ENCODE measurements at places on chromosomes 2 and 18.

DNA sequence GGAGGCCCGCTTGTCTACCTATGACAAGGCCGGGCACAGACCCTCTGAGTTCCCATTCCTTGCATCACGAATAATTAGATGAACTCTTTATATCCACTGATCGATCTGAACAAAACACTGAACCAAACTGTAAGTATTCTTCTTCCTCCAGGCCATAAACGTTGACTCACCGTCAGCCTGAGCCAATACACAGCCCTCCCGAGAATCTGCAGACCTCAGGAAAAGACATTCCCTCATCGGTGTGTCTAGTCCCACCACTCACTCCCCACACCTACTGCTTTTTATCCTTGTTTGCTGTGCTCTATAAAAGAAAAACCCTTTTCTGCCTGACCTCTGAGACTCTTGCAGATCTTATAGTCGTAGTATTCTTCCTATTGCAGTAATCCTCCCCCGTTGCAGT is 41.0 kb downstream of the TMEM87B start:
- no peak for DNase-seq

DNA sequence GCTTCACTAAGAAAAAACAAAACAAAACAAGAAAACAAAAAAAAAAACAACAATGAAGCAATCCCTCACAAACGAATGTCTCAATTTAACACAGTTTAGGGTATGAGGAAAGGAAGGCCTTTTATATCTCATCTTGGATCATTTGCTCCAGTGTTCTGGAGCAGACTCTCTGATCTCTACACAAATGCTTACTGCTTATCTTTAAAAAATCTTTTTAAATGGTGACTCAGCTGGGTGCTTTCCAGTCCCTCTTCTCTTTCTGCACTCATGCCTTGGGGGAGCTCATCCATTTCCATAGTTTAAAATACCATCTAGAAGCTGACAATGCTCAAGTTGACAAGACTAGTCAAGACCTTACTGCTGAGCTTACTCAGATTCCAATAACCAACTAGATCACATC is 56.2 kb downstream of the ETAA1 start:
- DNase-seq: no peak

DNA sequence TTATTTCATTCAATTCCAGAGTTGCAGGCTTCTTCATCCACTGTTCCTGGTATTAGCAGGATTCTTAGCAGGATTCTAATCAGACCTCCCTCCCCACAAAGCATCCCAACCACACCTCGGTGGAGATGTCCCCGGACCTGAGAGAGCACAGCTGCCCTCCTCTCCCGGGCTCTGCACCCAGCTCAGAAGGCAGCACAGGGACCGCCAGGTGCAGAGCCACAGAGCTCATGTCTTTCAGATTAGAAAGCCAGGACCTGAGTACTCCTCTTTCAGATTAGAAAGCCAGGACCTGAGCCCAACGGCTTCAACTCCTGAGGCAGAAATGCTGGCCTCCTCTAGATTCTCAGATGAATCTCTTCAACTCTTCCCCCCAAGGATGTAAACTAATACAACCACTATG is 152.3 kb downstream of the MYO5B start:
- DNase-seq: no peak

DNA sequence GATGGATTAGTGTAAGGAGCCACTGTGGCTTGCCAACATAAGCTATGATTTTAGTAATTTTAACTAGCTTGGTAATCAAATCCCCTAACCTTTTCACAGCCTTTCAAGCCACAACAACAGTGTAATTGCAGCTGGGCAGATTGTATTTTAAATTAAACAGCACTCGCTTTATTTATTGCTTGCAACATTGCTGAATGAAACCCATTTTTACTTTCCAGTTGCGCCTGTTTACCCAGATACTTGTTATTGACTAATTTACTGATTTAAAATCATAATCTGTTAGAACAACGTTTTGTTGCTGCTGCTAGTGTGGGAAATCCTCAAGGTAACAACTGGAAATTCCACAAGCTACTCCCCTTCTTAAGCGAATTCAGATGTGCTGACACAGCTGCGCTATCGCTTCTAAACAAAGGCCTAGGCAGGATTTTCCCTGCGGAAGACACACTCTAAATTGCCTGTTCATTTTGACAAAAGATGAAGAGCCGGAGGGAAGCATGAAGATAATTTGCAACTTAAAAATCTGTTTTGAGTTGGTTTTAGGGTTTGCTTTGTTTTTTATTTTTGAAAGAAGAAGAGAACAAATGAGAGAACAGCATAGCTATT is 283.9 kb downstream of the ALPK2 start:
- no peak for DNase-seq

GRCh38 chr18:48961547-48961946 is 10.8 kb upstream of the SMAD7 start:
- DNase-seq: no peak

All from NCI-H2081 treated with DMSO at 0.1 percent for 48 hours (cell line).